ENCODE measurements at places on chromosomes 6 and 20.
A peak's percentile ranks its signal among the peaks of the same experiment; 100 is the strongest.

DNA sequence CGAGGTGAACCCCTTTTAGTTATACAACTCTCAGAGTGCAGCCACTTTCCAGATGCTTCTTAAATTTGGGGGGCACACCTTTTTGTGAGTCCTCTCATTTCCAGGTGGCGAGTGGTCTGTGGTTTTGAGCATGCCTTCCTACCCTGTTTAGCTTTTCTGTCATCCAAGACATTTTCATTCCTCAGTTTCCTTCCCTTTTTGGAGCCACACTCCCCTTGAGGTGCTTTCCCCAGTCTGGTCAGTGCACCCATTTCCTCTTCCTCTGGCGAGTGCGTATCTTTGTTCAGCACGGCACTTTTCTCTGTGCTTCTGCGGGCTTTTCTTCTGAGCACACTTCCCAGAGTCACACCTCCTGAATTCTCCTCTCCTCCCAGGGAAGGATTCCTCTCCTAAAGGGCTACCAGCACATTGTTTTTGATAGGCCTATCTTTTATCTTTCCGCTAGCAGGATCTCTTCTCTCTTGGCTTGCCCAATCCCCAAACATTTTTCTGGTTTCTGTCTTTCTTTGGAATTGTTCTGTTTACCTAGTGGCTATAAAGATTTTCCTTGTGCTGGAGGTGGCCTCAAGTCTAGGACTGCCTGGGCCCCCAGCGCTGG lies 1.4 kb downstream of the PHF20 start:
- peak; percentile 56 for DNase-seq

DNA sequence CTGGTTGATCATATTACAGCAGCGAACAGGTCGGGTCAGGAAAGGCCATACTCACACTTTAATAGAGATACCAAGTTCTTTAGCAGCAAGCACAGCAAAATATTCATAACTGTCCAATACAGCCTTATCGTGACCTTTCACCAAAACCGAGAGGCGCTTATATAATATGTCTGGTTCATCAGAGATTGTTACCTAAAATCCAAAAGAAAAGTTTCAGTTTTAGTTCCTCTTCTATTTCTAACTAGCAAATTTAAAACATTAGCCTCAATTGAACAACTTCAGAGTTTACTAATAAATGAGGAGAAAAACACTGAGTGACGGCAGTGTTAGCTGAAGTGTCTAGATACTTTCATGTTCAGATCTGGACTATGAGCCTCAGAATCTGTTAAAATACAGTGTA lies 5.9 kb downstream of the MRPS10 start:
- DNase-seq = no peak

- no peak for DNase-seq
These were observed 108.9 kb upstream of the SNX9 start for GRCh38 chr6:157714153-157714490.

GRCh38 chr6:21360336-21360735 lies 233.2 kb upstream of the SOX4 start:
- no peak for DNase-seq

GRCh38 chr20:54657268-54657826 lies 182.0 kb downstream of the DOK5 start:
- DNase-seq = no peak

- DNase-seq = no peak
These were observed 248.7 kb upstream of the ECI2 start for GRCh38 chr6:4383910-4384638.

- DNase-seq = no peak
These were observed 28.2 kb upstream of the CCN5 start for GRCh38 chr20:44686934-44687333.

DNA sequence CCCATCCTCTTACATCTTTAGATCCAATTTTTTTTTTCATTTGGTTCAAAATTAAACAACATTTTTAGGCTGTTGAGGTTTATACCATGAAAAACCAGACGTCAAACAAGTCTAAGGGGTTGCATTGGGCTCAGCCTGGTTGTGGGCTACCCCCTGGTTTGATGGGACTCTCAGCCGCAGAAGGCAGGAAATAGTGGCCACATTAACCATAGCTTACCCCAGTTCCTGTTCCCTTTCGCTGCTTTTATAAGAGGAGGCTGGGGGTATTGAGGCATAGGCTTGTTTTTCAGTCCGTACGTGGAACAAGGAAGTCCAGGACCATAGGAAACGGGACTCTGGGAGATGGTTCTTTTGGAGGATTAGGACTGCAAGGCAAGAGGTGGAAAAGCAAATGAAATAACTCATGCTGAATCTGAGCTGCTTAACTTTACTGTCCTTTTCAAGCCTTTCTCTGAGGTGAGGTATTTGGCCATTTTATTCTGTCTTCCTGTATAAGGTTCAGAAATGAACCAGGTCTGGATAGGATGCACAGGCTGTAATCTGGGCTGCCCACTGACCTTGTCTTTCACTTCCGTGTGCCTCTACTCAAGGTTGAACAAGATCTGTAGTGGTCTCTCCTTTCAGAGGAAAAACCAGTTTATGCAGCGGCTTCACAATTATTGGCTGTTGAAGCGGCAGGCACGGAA lies 7.7 kb downstream of the BRPF3 start:
- no peak for DNase-seq

DNA sequence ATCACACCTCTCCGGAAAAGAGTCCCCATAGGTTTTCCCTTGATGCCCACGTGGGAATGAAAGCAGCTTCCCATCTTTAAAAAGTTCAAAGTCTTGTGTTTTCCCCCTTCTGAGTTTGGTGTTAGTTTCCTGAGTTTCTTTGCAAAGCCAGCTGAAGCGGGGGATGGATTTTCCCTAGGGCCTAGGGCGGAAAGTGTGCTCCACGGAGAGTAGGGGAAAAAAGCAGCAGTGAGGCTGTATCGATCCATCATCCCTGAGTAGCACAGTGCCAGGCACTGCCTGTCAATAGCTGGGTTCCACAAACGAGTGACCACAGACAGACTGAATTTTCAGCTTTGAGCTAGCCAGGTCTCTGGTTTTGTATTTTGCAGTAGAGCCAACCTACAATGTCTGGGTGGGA lies 1.3 kb downstream of the DAAM2 start:
- no peak for DNase-seq

GRCh38 chr20:60065741-60066437 lies 107.7 kb downstream of the CDH26 start:
- no peak for DNase-seq

DNA sequence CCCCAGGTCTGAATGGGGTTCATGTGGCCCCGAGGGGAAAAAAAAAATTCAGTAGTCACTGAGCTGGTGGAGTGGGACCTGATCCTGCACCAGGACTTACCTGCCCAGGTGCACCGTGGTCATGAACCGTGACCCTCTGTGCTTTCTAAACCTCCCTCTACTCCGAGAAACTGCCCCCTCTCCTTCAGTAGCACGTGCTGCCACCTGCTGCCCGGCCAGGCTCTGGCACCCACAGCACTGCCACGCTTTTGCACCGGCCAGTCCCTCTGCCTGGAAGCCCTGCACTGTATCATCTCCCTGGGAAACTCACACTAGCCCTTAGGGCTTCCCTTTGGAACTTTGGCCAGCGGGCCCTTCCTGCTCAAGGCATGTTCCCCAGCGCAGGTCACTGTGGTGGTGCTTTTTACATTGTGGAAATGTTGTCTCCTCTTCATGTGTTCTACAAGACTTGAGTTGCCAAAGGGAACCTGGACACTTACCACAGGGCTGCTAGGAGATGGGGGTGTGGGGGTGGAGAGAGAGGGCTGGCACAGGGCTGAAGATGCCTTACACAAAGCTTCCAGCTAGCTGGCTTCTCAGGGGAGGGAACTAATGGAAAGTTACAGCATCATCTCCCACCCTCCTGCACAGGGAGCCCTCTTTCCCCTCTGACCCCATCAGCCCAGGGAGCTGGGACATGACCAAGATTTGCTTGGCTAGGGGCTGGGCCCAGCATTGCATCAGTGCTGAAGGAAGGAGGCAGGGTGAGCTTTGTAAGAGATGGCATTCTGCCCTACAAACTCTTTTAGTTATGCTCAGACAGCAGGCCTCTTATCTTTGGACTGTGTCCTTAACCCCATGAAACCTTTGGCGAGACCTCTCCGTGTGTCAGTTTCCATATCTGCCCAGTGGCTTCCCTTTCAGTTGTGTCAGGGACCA lies 2.5 kb upstream of the PTPRT start:
- no peak for DNase-seq

GRCh38 chr6:92822222-92822621 lies 597.1 kb downstream of the EPHA7 start:
- DNase-seq = no peak

GRCh38 chr6:43860285-43860684 lies 90.3 kb downstream of the VEGFA start:
- DNase-seq = no peak

- DNase-seq = no peak
These were observed 2.0 kb upstream of the RSPO4 start for GRCh38 chr20:1003920-1004697.

All from dermis microvascular lymphatic vessel endothelial cell (primary cell).